ENCODE measurements at places on chromosomes 1 and 21. TPM values are rescaled to one million over a fixed set of nuclear protein-coding genes. Genes with fewer than 3 reads are reported as not detected.

DNA sequence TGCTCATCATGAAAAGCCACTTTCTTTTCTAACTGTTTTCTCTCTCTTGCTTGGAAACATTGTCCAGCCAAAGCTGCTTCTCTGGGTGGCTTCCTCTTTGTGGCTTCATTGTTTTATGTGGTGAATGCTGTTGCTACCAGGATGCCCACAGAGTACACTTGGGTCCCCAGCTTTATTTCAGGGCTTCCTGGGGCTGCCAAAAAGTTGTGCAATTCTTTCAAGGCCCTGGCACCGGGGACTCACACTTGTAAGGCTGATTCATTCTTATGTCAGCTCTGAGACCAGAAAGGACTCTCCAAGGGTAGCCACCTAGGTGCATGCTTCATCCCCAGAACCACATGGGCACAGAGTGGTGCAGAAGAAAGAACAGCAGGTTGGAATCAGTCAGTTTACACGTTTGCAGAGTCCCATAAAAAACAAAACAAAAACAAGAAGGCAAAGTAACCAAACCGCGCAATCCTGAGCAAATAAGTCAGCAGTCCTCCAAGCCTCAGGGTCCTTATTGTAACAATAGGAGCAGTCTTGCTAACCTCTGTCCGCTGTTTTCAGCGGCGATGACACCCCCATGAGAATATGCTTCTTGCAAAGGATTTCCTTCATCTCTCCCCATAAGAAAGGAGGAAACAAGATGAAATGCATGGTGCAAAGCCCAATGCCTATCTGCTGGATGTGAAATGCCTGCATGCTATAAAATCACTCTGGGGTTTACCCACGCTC lies 89.9 kb upstream of the SSX2IP start:
- peak overlapping the region; percentile 37 for H3K27ac ChIP-seq
- no peak overlapping the region for H3K4me3 ChIP-seq
- no peak for DNase-seq
- no peaks in the 10 kb centered on the region for H3K36me3 ChIP-seq

Gene CLCA4
- not detected for total RNA-seq

Gene FAM151A
- not detected for total RNA-seq

DNA sequence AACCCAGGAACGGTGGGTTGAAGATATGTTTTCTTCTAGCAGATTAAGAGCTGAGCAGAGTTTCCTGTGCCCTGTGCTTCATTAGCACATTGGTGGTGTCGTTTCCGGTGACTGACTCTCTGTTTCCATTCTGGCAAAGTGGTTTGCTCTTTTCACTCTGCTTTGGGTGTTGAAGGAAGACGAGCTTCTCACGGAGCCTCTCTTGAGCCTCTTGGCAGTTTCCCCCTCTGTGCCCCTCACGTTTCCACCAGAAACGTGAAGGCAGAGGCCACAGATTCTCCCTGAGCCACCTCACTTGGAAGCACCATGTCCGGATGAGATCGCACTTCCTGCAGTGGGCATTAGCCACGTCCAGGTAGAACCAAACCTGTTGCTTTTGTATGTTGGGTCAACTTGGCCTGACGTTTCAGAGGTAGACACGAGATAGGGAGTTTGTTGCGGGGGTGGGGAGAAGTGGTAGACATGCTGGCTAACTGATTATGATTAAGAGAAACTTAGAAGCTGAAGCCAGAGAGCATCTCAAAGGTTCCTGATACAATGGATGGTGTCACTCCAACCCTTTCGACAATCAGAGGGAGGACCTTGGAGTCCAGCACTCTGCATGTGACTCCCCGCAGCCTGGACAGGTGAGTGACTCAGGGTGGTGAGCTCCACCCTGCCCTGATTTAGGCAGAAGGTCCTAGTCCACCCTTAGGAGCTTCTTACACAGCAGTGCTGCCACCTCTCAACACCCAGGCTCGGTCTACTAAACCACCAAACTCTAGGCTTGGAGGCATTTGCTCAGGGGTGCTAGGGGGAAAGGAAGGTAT lies at the start of gene LAX1:
Gene LAX1 (plus strand): TSS at position 155 of the 809 bp plus-strand sequence. CDS start 383 bp downstream, at position 538.
- no peak within 1 kb of the TSS for H3K27ac ChIP-seq
- no peaks in the 10 kb centered on the region for H3K27me3 ChIP-seq
- no peaks in the 10 kb centered on the region for H3K36me3 ChIP-seq
- peaks cover 2% of the 10 kb centered on the region for H3K4me1 ChIP-seq
- DNase-seq = no peak

DNA sequence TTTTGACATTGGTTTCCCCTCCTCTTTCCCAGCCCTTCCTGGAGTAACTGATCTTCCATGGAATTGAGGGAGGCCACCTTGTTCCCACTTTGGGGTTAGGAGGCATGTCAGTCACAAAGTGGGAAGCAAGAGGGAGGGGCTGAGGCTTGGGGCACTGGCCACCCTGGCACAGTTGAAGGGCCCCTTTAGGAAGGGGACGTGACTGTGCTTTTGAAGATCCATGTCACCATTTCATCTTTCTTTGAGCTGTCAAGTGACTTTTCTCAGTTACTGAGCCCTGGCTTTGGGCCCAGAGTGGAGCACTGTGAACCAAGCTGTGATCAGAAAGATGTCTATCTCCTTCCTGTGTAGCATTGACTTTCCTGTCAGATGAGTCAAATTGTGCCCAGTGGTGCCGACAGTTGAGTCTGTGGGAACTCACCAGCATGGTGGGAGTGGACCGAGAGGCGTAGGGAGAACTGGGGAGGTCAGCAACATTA lies 38.5 kb upstream of the TDRD10 start:
- no peak overlapping the region for H3K4me3 ChIP-seq
- peaks cover 8% of the 10 kb centered on the region for H3K4me1 ChIP-seq
- H3K27me3 ChIP-seq = no peaks in the 10 kb centered on the region
- peak overlapping the region; percentile 58 for H3K27ac ChIP-seq
- DNase-seq = peak; percentile 56
- no peaks in the 10 kb centered on the region for H3K36me3 ChIP-seq

DNA sequence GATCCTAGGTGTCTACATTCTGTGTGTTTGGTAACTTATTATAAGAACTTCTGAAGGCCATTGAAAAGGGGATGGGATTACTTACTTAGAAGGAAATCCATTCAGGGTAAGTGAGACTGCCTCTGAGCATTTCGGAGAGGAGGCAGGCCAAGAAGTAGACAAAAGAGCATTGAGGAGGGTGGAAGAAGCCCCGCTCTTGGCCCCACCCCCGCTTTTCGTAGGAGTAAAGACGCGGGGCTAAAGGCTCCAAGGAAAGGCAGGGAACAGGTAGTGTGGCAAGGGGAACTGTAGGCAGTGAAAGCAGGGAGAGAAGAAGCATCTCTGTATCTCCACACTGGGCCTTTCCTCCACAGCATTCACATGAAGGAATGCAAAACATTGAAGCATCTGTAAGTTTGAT lies 51.8 kb upstream of the GRIK1 start:
- H3K27ac ChIP-seq = no peak overlapping the region
- no peak overlapping the region for H3K4me3 ChIP-seq
- no peaks in the 10 kb centered on the region for H3K4me1 ChIP-seq

DNA sequence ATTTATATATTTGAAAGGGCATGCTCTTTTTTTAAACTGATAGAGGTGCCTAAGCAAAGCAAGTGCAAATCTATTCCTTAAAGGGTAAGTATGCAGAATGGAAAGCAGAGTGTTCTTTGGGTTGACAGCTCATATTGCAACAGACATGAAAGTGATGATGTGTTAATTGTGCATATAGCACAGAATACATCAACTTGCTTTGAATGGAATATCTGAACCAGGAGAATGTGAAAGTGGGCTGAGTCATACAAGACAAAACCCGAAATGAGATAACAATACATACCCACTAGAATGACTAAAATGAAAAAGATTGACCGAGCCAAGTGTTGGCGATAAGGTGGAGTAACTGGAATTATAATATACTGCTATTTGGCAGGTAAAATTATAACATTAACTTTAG lies 4.3 kb downstream of the CR1 start:
- H3K4me1 ChIP-seq = no peaks in the 10 kb centered on the region
- no peak for DNase-seq
- peaks cover 37% of the 10 kb centered on the region for H3K27me3 ChIP-seq
- no peak overlapping the region for H3K4me3 ChIP-seq

Gene SMIM1
- not detected for total RNA-seq

Gene ABCB10
- 12.4 TPM for total RNA-seq
